ENCODE measurements at places on chromosomes 5 and 9. TPM values are rescaled to one million over a fixed set of nuclear protein-coding genes. Genes with fewer than 3 reads are reported as not detected.

GRCh38 chr5:132090107-132090506 lies 16.5 kb downstream of the CSF2 start:
- no peak for DNase-seq

The ADAMTS12 gene
- polyA plus RNA-seq = 16.9 TPM

DNA sequence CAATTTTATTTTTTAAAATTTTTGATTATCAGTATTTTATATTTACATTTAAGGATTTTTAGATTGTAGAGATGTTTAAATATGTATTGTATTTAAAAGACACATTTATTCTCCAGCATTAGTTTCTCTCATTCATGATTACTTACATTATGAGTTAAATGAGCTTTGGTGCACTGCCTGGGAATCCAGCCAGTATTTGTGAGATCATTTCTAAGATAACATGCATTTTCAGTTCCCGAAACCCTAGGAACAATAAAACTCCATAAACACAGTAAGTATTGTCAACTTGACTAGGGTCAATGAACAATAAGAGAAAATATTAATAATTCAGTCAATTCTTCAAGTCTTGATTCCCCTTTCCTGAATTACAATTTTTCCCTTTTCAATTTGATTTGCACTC lies 403.3 kb downstream of the PLK2 start:
- DNase-seq = no peak

DNA sequence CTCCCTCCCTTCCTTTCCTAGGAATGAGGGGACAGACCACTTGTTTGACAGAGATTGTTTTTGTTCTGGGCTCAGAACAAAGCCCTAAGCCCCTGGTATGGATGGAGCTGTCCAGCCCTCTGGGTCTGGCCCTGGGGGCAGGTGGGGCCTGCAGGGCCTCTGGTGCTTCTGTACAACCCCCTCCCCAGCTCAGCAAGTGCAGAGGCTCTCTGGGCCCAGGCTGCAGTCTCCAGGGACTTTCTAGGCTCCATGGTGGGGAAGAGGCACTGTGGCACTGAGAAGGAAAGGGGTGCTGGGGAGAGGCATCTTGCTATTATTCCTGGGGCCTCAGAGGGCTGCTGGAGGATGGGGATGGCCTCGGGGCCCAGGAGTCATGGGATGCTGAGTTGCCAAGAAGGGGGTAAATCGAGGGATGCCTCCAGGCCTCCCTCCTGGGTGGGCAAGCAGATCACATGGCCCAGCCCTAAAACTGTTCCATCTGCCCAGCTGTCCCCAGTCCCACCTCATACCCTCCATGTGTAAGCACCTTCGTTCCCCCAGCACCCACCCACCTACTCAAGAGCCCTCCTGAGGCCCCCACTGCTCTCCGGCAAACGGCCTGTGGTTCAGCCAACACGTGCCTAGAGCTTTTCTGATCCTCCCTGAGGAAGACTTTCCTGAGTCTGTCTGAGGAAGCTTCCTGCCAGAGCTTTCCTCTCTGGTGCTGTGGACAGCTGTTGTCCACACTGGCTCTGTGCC lies 225.7 kb downstream of the CACNA1B start:
- no peak for DNase-seq

GRCh38 chr5:78841767-78842166 lies 143.3 kb downstream of the ARSB start:
- DNase-seq = no peak

GRCh38 chr9:126151686-126152134 lies 174.9 kb upstream of the MVB12B start:
- DNase-seq = no peak

GRCh38 chr5:139246394-139246793 lies 47.1 kb upstream of the MATR3 start:
- no peak for DNase-seq

The ABO gene
- polyA plus RNA-seq = 3.0 TPM

DNA sequence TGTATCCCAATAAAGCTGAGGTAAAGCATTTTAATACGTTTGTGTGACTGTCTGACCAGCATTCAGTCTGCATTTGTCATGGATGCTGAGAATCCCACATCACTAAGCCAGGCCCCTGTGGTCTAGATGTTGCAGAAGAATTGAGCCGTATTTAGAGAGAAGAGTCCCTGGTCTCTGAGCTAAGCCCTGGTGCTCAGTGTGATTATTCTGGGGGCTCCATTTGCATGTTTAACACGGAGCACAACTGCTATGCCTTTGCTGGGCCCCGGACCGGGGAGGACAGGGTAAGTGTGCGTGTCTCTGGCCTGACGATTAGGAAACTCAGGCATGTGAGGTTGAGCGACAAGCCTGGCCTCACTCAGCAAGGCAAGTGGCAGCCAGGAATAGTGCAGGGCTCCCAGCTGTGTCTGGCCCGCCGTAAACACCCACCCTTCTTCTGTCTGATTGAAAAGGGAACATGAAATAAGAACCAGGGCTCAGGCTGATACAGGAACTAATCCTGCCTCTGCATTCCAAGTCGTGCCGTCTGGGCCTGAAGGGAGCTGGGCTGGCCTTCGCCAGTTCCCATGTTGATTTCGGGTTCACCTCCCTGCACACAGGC lies 22.3 kb downstream of the FAM78A start:
- no peak for DNase-seq

DNA sequence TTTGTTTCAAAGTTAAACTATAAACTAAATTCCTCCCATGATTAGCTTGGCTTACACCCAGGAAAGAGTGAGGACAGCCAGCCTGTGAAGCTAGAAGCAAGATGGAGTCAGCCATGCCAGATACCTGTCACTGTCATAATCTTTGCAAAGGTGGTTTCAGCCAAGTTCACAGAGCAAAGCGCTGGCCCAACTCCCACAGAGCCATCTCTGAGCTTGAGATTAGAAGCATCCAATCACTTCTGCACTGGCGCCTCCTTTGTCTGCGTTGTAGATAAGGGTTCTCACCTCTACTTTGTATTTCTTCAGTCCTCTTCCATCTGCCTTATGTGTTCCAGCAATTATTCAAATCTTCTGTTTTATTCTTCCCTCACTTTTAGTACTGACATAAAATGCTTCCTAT lies 119.4 kb upstream of the ACO1 start:
- DNase-seq = no peak

DNA sequence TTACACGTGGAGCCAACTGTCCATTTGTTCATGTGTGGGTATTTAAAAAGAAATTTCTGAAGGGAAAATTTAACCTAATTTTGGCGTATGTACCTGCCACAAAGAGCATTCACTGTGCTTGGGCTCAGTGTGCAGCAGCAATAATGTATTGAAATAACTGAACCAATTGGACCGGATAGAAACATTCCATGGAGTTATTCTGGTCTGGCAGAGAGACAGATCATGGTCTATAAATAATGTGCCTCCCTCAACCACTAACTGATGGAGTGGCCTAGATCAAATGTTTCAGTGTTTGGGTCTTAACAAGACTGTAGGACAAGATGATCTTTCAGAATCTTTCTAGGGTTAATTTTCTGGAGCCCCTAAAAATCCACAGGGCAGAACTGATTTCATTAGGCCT lies 469.7 kb downstream of the PRELID2 start:
- no peak for DNase-seq

- DNase-seq = no peak
Observed at GRCh38 chr5:153516504-153517240, 26.2 kb downstream of the GRIA1 start.

DNA sequence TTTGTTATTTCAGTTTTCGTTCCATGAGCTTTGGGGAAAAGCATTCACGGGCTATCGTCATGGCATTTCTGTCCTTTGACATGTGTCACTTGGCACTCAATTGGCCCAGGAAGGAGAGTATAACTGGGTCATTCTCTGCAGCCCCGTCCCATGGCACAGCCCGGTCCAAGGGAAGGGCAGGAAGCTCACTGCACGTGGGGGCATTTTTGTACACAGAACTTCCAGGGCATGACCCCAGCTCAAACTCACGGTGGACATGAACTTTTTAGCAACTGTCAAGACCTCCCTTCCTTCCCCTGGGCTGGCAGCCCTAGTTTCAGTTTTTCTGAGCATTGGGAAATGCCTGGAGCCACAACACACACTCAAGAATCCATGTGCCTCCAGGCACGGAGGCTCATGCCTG lies 161.6 kb upstream of the PANK3 start:
- DNase-seq = no peak

The SPINK13 gene
- polyA plus RNA-seq = 0.40 TPM

- no peak for DNase-seq
Observed at GRCh38 chr5:83800201-83800600, 79.5 kb upstream of the HAPLN1 start.

The ADGRV1 gene
- 12.6 TPM for polyA plus RNA-seq

DNA sequence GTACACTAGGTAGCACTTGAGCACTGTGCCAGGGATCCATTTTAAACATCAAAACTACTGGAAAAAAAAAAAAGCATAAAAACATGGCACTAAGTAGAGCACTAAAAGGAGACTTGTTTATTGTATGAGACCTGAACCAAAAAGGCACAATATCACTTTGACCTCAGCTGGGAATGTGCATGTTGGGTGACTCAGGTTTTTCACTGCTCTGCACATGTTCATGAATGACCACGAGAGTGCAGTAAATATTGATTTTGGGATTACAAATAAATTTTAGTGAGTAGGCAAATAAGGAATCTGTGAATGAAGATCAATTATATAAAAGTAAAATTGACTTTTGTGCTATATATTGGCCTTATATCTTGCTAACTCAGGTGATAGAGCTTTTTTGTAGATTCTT lies 11.8 kb downstream of the RMI1 start:
- DNase-seq = no peak

GRCh38 chr9:11558043-11558442 lies 945.2 kb upstream of the PTPRD start:
- no peak for DNase-seq

DNA sequence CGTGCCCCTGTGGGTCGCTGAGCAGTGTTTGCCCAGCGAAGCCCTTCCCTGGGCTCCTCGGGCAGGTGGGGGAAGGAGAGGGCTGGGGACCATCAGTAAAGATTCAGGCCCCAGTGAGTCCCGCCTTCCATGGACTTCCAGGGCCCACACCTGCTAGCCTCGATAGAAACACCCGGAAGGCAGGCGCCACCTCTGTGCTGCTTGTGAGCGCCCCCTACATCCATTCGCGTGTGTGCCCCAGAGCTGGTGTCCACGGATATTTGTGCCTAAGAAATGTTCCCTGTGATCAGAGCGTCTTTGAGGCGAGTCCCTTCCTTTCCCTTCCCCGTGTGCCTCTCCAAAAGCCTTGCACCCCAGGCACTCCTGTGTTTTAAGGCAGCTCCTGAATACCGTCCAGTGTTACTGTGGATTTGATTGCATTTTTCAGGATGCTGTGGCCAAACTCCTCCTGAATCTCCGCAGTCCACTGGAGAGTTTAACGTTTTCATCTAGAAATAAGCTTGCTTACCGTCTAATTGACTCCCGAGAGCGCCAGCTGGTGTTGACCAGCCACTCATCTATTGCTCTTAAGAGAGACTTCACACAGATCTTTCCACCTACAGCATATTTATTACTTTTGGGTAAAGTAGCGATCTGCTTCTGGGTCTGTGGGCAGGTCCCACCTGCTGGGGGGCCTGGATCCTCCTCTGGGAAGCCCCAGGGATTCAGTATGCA lies 101.4 kb downstream of the COL5A1 start:
- DNase-seq = no peak

GRCh38 chr5:3197304-3198073 lies 398.1 kb upstream of the IRX1 start:
- DNase-seq = no peak

DNA sequence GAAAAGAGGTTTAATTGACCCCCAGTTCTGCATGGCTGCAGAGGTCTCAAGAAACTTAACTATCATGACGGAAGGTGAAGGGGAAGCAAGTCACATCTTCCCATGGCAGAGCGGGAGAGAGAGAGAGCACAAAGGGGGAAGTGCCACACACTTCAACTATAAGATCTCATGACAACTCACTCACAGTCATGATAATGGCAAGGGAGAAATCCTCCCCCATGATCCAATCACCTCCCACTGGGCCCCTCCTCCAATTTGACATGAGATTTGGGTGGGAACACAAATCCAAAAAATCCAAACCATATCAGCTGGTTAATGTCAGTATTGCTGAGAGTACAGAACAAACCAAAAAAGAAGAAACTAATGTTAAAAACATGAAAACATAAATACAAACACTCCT lies 120.2 kb downstream of the STARD4 start:
- DNase-seq = no peak

- no peak for DNase-seq
Observed at GRCh38 chr5:32805971-32806638, 95.0 kb downstream of the NPR3 start.

GRCh38 chr9:68644831-68645230 lies 60.2 kb upstream of the PIP5K1B start:
- no peak for DNase-seq

The SYK gene
- 9.1 TPM for polyA plus RNA-seq

DNA sequence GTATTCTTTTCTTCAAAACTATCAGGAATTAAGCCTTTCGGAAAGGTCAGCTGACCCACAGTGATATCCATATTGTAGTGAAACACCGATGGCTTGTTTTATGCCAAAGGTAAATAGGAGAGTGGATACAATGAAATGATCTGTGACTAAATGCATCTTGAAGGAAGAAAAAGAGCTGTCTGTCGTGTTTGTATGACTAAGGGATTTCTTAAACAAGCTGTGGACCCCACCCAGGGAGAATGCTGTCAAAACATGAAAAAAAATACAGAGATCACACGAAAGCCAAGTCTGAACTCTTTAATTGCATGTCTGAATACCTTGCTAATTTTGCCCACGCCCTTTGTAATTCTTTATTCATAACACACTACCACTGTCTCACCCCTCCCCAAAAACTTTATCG lies 286.4 kb upstream of the WWC1 start:
- no peak for DNase-seq

DNA sequence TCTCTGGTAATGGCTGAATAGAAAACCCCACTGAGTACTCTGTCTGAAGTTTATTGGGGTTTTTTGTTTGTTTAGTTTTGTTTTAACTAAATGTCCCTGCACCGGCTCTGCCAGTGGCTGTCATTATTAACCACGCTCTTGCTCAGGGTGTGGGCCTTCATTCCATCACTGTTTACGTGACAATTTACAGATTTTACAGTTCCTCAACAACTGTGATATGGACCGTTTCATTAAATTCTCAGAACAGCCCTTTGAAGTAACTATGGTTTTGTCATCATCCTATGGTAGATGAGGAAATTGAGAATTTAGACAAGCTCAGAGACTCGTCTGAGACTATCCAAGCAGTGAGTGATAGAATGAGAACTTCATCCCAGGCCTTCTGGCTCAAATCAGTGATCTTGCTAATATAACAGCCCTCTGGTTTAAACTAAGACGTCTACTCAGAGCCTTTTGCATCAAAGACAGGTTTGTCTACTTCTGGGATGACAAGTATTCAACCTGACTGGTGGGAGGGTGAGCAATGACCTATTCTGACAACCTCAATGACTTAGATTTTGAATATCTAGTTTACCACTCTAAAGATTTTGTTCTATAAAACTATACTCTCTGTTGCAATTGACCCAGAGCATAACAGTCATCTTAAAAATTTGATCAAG lies 77.3 kb upstream of the MAP3K1 start:
- no peak for DNase-seq

All from left renal pelvis (tissue), 4 donors.